ENCODE measurements at places on chromosomes 5 and 9.

DNA sequence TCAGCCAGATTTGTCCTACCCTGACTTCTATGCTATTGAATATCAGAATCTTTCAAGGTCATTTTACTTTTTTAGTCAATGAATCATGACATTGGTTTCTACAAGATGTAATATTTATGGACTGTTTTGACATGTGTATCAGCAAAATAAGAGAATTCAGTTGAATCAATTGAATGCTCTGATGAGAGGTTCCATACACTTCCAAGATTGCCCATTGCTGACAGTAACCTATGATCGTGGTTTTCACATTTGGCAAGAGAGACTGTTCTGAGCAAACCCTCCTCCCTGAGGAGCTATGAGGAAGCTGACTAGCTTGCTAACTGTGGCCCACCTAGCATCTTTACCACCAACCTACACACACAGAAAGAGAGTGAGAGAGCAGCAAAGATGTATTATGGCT lies 56.7 kb upstream of the FST start:
- DNase-seq = no peak

DNA sequence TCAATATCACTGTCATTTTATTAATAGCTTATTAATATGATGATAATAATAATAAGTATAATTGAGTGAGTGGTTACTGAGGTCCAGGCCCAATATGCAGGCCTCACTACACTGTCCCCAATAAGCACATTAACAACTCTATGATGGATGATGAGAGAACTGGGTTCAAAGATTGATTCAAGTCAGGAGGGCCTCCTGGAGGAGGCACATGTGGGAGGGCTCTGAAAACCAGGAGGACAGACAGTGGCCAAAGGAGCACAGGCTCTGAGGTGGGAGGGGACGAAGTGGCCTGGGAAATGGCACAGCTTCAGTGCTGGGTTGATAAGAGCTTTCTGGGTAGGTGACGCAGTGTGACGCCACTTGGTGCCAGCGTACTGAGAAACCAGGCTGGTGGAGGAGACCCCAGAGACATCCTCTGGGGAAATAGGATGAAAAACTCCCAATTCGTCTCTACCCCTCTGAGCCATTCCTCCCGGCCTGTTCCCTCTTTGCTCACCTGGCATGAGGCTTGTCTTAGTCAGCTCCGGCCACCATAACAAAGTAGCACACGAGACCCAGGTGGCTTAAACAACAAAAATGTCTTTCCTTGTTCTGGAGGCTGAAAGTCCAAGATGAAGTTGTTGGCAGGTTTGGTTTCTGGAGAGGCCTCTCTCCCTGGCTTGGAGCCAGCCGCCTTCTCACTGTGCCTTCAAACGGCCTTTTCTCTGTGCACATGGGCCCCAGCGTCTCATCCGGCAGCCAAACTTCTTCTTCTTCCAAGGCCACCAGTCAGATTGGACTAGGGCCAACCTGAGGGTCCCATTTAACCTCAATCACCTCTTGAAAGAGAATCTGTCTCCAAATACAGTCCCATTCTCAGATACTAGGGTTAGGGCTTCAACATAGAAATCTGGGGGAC lies 31.6 kb downstream of the NTNG2 start:
- DNase-seq = no peak

DNA sequence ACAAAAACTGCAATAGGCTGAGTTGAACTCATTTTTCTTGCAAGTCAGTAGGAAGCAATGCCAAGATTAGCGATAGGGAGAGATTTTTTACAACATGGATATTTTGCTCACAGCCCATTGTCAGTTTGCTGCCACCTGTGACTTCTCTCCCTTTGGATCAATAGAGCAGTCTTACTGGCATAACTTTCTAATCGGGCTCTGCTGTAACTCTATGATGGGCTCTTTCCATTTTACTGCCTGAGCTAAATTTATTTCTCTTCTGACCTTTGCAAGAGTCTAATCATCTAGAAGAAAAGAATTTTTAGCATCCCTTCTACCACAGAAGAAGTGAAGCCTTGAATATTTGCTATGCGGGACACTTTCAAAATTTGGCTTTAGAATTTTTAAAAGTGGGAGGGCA lies 53.6 kb upstream of the SGCD start:
- DNase-seq = no peak

DNA sequence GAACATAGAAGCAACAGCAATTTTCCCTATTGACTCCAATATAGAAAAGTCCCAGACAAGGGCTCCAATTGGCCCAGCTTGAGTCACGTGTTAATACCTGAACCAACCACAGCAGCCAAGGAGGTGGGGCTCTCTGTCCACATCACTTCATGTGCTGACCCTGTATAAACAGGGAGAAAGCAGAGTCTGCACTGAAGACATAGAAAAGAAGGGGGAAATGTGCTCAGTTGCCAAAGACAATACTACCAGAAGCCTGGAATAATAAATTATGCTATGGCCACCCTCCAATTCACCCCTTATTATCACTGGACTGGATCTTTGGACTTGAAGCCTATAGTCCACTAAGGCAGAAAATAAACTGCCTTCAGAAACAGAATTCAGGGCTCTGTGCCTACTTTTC lies 275.4 kb downstream of the EPB41L4A start:
- no peak for DNase-seq

DNA sequence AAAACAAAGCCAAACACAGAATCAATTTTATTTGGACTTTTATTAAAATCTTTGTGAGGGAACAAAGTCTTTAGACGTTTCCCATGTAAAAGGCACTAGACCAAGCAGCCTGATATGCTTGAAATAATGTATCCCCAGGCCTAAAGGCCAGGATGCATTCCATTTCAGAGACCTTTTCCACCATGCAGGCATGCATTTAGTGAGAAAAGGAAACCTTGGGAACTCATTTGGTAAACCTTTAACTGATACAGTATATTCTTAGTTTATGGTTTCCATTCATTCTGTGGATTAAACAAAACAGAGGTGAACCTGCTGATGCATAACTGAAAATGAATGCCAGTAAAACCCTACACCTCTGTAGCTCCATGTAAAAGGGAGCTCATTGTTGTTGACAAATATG lies 600.0 kb downstream of the NR2F1-AS1 start:
- no peak for DNase-seq

DNA sequence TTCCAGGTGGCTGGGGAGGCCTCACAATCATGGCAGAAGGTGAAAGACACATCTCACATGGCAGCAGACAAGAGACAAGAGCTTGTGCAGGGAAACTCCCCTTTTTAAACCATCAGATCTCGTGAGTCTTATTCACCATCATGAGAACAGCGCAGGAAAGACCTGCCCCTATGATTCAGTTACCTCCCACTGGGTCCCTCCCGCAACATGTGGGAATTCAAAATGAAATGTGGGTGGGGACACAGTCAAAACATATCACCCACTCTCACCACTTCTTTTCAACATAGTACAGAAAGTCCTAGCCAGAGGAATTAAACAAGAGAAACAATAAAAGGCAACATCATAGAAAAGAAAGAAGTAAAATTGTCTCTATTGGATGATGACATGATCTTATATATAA lies 223.4 kb upstream of the SLC24A2 start:
- DNase-seq = no peak

- DNase-seq = no peak
Measured at GRCh38 chr5:151023651-151024050, 3.3 kb downstream of the GPX3 start.

- DNase-seq = no peak
Measured at GRCh38 chr5:60685700-60686099, 14.3 kb downstream of the DEPDC1B start.

- DNase-seq = no peak
Measured at GRCh38 chr5:64978546-64978945, 209.8 kb downstream of the CWC27 start.

DNA sequence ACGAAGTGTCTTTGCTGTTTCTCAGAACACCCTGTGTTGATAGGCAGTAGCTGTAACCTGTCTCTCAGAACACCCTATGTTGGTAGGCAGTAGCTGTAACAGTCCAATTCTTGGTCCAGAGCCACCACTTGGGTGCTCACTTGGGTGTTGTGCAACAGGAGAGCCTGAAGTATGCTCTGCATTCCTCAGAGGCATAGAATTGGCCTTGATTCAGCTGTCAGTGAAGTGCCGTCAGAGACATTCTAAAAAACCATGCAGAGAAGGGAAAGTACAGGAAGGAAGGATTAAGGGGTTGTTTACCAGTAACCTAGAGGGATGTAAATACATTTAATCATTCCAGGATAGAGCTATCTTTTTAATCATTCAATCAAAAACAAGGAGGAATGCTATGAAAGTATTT lies 231.2 kb downstream of the ARRDC3 start:
- no peak for DNase-seq

DNA sequence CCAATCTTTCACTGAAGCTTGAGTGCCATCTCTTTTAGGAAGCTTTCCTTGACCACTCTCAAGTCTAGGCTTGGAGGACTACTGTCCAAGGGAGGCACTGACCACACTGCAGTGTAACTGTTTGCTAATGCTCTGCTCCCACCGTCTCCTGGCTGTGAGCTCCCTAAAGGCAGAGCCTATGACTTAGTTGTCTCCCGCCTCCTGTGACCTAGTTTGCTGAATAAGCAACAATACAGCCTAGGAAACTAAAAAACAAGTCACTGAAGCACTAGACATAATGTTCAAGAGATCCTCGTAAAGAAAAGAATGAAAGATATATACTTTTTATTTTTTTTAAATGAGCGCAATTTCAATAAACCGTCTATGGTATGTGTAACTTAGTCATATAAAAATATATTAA lies 31.4 kb downstream of the LIX1 start:
- no peak for DNase-seq

DNA sequence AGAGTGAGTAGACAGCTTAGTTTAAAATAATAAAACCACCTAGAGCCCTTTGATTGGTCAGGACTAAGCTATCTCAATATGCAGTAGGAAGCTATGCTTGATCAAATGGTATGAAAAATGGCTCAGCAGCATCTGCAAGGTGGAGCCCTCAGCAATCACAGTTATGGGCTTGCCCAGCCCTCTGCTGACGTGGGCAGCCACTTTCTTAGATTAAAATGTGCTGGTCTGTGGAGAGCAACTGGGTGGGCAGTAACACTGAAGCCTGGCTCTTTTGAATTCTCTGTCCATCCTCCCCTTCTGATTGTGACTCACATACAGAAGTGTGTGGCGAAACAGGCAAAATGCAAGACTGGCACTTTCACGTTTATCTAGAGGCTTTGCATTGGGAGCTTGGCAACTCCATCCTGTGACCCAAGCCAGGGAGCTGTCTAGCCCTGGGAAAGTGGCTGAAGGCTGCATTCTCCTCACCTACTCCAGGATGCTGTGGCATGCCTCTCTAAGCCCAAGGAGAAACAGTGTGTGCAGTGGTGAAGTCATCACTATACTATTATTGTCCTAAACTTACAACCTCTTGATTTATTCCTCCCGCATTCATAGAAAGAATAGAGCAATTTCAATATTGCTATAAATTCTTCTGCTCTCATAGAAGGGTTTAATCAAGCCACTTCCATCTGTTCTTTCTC lies 61.1 kb downstream of the MED10 start:
- DNase-seq = no peak

DNA sequence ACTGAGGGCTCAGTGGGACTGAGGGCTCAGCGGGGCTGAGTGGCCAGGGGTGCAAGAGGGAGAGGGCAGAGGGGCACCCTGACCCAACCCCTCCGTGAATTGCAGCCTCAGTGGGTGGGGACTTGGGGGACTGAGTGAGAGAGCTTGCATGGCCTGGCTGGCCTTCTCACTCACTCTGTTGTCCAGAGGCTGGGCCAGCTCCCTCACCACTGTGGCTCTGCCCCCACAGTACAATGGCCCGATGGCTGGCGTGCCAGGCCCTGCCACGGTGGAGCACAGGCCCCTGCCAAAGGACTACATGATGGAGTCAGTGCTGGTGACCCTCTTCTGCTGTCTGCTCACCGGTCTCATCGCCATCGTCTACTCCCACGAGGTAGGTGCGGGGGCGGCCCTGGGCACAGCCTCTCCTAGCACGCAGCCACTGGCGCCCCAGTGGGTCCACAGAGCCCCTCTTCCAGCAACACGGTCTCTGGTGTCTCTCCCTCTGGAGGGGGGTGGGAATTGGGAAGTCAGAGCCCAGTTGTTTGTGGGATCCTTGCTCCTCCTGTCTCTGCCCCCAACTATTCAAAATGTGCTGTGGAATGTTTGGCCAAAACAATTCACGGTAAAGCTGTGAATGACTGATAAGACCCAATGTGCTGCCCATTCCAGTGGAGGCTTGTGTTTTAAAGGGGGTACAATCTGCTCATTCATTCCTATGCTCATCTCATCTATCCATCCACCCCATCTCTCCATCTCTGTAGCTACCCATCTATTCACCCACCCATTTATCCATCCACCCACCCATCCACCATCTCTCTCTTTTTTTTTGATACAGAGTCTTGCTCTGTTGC lies 10.7 kb downstream of the PRRT1B start:
- no peak for DNase-seq

DNA sequence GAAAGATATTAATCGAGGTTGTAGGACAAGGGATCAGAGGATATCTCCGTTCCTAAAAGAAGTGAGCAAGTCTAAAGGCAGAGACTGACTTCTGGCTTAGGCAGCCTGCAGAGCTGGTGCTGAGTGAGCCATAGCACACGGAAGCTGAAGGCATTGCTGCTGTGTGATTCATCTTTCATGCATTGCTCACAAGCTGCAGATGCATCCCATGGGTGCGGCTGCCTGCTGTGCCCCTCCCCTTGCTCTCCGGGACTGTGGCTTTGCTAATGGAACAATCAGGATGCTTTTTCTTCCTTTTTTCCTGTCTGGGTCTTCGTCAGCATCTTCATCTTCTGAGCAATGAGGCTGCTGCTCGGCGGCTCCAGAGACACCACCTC lies 341.4 kb downstream of the DIRAS2 start:
- DNase-seq = no peak

- DNase-seq = no peak
Measured at GRCh38 chr5:177412603-177413233, 3.4 kb upstream of the F12 start.

DNA sequence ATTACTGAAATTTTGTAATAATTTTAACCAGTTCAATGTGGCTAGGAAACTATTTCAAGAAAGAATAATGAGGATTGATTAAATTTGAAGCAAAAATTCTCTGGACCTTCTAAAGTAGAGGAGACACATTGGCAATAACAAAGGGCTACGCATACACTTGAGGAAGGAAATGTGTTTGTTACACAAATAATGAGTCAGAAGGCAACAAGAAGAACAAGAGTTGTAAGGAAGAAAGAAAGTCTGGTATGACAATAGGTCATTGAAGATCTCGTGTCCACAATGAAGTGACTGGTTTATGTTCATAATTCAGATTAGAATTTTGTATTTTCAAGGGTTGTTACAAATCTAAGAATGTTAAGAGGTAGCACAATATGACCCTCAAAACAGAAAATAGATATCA lies 25.8 kb downstream of the ST8SIA4 start:
- DNase-seq = no peak

DNA sequence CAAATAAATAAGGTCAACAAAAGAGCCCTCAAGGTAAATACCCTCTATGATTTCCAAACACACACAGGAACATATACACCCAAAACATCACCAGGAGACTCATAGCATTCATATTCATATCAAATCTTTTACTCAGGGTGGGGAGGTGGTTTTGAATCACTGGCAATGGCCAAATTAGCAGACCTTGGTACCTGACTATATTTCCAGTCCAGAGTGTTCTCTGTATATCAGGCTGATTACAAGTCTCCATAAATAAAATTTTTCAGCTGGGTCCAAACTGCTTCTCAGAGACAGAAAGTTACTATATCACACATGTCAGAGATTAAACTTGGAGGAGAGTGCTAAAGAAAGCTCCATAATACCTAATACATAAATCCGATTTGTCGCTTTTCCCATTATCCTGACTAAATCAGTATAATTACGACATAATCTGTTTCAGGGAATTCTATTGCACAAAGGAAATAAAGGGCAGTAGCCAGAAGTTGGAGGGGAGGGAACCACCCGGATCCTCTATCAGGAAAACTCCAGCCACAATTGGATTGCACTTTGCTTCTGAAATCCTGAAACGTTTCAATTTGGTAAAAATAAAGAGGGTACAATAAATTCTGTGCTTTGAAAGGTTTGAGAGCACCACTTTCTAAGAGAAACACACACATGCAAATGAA lies 7.0 kb upstream of the GOLGA1 start:
- no peak for DNase-seq
